Thoracic aorta endothelial cell (primary cell): ENCODE measurements at places on chromosomes 12 and 14. TPM values are rescaled to one million over a fixed set of nuclear protein-coding genes. Genes with fewer than 3 reads are reported as not detected.

OR4E2 gene
- total RNA-seq: not detected in 2 replicates

SPRYD3 gene
- 20.7 and 21.0 TPM in 2 replicates for total RNA-seq

LBHD2 gene
- not detected in 2 replicates for total RNA-seq

AQP2 gene
- total RNA-seq: not detected in 2 replicates

LRRC9 gene
- total RNA-seq: not detected in 2 replicates

LRTM2 gene
- not detected in 2 replicates for total RNA-seq

DPPA3 gene
- not detected in 2 replicates for total RNA-seq

KRT82 gene
- total RNA-seq: not detected in 2 replicates

KLRK1 gene
- total RNA-seq: not detected in 2 replicates

SOCS2 gene
- total RNA-seq: 1.7 and 8.3 TPM in 2 replicates
